Activated naive CD4-positive, alpha-beta T cell treated with anti-CD3 and anti-CD28 coated beads, Interleukin-2, amount 10 ng/mL, durations not matched to agents 5 hours and 36 hours (primary cell): ENCODE measurements at places on chromosomes 7 and 10. TPM values are rescaled to one million over a fixed set of nuclear protein-coding genes. Genes with fewer than 3 reads are reported as not detected.

NPFFR1 gene
- total RNA-seq: not detected

ZNF25 gene
- 5.0 TPM for total RNA-seq

ERVW-1 gene
- total RNA-seq: not detected

INSYN2A gene
- total RNA-seq: not detected

SPDYE8 gene
- not detected for total RNA-seq

ZCWPW1 gene
- total RNA-seq: 2.8 TPM

ENTPD1 gene
- total RNA-seq: 1.3 TPM

XRCC2 gene
- 7.9 TPM for total RNA-seq

PRKAR2B gene
- 1.0 TPM for total RNA-seq

HYAL4 gene
- not detected for total RNA-seq

GUSB gene
- total RNA-seq: 61.1 TPM

TMEM236 gene
- total RNA-seq: 0.05 TPM

LCOR gene
- 24.9 TPM for total RNA-seq

GIMAP7 gene
- 251 TPM for total RNA-seq

POLR3A gene
- total RNA-seq: 16.8 TPM

CC2D2B gene
- not detected for total RNA-seq

TMEM140 gene
- 20.1 TPM for total RNA-seq

MLXIPL gene
- not detected for total RNA-seq

MYO3A gene
- not detected for total RNA-seq

AGMO gene
- total RNA-seq: not detected

ANKRD16 gene
- total RNA-seq: 6.2 TPM

AMPH gene
- not detected for total RNA-seq

SEMA3D gene
- not detected for total RNA-seq

NODAL gene
- 0.26 TPM for total RNA-seq

DOCK4 gene
- total RNA-seq: 0.07 TPM
